ENCODE measurements at places on chromosomes 7 and 10.

- DNase-seq, result no peak
These were observed 95.3 kb upstream of the DNAJB12 start for GRCh38 chr10:72449941-72450441.

DNA sequence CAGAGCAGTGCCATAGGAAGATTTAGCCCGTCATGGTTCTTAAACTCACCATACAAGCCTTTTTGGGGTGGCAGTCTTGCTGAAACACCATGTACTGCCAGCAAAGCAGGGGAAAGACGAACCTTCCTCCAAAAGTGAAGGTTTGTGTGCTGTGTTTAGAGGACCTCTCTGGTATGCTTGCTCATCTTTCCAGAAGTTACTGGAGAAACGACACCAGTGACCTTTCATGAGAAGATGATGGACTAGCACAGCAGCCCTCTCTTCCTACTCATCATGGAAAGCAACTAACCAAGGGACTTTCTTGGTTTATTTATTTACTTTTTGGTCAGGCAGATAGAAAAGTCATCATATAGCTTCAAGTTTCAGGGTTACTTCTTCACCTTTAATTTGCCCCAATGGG, 247.4 kb downstream of the PTEN start:
- no peak for DNase-seq

DNA sequence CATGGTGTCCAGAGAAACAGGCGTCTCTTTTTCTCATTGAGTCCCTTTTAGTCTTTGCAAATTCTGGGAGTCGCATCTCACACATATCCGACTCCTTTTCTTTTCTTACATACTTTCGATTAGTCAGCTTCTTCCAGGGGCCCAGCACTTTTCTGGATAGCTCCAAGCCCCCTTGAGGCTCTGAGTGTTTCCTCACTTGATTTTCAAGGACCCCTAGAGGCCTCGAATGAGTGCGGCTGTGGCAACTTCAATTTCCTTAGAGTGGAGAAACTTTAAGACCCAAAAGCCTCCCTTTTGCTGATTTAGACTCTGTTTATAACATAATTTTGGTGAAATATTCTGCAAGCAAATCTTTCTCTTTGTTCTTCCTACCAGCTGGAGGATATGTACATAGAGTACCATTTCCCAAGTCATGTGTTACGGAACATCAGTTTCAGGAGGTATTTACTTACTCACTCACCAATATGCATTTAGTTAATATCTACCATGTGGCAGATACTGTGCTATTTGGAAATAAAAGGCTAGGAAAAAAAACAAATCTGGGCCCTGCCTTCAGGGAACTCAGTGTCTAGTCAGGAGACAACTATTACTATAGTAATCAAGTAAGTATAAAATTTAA, 555.2 kb downstream of the REEP3 start:
- DNase-seq, result no peak

DNA sequence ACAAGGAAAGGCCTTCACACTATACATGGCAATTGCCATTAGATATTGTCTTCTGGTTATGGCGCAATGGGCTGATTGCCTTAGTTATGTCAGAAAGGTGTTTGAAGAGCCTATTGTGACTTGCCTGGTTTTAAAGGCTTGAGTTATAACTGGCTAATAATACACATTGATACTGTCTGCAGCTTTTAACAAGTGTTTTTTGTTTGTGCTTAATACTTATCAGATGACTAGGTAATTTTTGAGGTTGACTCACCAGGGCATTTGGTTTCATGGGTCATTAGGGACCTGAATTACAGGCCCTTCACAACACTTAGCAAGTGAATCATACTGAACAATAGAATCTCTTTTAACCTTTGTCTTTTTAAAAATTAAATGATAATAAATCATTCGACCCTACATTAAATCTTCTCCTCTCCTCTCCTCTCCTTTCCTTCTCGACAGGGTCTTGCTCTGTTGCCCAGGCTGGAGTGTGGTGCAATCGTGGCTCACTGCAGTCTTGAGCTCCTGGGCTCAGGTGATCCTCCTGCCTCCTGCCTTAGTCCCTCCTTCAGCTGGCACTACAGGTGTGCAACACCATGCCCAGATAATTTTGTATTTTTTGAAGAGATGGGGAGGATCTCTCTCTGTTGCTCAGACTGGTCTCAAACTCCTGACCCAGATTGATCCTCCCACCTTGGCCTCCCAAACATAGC, 196.3 kb downstream of the JCAD start:
- no peak for DNase-seq

GRCh38 chr7:138776166-138776833, 21.5 kb upstream of the TMEM213 start:
- no peak for DNase-seq

DNA sequence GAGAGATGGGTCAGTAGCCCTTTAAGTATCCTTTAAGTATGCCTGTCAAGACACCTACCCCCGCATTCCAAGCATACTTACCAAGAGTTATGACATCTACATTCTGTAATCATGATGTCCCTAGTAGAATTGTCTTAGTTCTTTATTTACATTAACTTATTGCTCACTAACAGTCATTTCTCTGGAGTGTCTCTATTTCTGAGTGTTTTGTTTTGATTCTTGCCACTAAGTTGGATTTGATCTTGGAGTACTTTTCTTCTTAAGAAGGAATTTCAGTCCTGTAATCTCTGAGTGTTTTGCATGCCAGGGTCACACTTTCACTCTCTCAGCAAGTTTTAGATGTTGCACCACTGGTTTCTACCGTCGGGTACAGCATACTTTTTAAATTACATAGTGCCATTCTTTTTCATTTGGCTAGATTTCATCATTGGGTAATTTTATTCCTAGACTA, 1053.9 kb downstream of the KCNMA1 start:
- no peak for DNase-seq

DNA sequence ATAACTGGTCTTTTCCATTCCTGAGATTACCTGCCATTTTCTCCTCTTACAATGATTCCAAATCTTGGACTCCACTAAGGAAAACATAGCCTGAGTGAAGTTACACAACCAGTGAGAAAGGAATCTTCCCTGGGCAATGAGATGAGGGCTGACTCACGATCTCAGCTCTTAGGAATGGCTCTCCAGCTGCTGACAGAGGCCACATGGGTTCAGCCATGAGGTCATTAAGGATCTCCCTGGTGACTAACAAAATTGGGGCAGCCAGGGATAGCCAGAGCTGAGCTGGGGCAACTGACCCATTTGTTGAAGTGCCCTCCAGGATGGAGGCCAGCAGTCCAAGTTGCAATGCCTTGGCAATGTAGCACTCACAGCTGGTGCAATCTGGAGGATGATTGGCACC, 78.7 kb upstream of the MKLN1 start:
- no peak for DNase-seq

- no peak for DNase-seq
These were observed 42.3 kb upstream of the HMX3 start for GRCh38 chr10:123093489-123093888.

DNA sequence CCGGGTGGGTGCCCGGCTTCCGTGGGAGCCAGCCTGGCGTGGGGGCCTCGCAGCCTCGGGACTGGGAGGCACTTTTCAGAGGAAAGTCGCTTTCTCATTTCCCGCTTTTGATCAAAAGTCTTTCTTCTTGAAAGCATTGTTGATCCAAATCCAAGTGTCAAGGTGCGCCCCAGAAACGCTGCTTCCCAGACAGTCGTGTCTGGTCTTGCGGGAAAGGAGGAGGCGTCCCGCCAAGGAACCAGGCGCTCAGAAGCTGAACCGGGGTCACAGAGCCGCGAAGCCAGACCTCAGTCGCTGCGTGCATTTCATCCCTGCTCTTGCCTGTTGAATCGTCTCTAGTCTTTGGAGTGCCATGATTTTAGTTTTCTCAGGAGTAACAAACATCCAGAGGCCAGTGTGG, 1.1 kb upstream of the BNIP3 start:
- no peak for DNase-seq

DNA sequence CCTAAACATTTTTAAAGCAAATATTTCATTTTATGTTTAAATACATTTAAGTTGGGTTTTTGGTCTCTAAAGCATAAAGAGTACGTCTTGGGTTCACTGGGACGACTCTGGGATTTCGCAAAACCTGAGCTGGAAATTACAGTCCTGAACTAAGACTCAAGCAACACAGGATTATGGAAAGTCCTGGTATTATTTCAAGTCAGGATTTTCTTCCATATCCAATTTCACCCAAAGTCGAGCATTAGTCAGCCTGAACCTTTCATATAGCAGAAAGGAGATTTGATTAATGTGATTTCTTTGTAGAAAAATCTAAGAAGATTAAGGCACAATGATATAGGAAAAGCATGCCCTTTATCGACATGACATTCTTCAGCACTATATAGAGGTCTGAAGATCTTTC, 100.0 kb downstream of the MTERF1 start:
- DNase-seq, result no peak

GRCh38 chr10:2306081-2306480, 568.8 kb upstream of the ADARB2 start:
- DNase-seq, result no peak

GRCh38 chr10:47222461-47222860, 77.5 kb upstream of the GDF10 start:
- no peak for DNase-seq

GRCh38 chr10:61541960-61542359, 88.8 kb upstream of the TMEM26 start:
- DNase-seq, result no peak

GRCh38 chr10:115857856-115858255, 415.1 kb downstream of the GFRA1 start:
- DNase-seq, result no peak

GRCh38 chr10:47286591-47287315, 13.2 kb upstream of the GDF10 start:
- no peak for DNase-seq

DNA sequence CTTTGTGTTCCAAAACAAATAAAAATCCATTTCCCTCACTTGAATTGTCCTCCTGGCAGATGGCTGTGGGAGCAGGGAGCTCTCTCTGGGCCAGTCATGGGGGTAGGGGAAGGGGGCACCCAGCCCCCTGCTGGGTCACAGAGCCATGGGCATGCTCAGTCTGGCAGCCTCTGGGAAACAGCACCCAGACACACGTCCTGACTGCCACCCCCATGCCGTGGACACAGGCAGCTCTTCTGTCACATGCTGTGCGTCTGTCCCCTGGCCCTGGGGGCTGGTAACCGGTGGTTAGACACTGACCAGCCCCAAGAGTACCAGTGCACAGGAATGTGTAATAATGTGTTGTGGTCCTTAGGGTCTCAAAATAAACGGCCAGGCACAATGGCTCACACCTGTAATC, 47.0 kb downstream of the RASGEF1A start:
- DNase-seq, result no peak

GRCh38 chr10:80196950-80197315, 8.4 kb downstream of the ANXA11 start:
- no peak for DNase-seq

DNA sequence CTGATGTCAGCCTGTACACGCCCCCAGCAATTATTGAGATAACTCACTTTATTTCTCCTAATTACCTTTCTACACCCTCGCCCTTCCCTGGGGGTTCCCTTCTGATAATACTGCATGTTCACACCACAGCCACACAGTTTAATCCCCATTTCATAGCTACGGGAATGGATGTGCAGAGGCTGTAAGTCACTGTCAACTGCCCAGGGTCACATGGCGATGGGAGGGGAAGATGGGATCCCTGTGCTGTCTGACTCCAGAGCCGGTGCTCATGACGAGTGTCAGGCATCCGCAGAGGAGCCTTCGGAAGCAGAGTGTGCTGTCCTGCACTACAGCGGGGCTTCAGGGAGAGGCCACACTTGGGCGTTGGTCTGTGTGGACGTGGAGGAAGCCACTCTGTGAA, 688.7 kb downstream of the SDK1 start:
- DNase-seq, result no peak

DNA sequence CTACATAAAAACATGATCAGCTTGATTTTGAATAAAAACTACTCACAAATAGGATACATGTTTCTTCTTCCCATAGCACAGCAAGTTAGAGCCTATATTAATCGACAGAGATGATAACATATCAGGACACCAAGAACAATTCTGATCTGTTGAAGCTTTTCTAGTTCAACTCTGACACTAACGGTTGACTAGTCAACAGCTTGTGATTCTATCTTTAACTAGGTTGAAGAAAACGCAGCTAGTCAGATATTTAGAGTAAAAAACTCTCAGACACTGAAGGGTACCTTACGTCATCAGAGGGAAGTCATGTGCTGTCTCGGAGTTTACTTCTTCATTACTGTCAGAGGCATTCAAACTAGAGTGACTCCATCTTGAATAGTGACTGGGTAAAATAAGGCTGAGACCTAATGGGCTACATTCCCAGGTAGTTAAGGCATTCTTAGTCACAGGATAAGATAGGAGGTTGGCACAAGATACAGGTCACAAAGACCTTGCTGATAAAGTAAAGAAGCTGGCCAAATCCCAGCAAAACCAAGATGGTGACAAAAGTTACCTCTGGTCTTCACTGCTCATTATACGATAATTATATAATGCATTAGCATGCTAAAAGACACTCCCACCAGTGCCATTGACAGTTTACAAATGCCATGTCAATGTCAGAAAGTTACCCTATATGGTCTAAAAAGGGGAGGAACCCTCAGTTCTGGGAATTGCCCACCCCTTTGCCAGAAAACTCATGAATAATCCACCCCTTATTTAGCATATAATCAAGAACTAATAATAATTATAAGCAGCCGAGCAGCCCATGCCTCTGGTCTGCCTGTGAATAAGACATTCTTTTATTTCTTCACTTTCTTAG, 21.3 kb downstream of the CCDC71L start:
- no peak for DNase-seq

DNA sequence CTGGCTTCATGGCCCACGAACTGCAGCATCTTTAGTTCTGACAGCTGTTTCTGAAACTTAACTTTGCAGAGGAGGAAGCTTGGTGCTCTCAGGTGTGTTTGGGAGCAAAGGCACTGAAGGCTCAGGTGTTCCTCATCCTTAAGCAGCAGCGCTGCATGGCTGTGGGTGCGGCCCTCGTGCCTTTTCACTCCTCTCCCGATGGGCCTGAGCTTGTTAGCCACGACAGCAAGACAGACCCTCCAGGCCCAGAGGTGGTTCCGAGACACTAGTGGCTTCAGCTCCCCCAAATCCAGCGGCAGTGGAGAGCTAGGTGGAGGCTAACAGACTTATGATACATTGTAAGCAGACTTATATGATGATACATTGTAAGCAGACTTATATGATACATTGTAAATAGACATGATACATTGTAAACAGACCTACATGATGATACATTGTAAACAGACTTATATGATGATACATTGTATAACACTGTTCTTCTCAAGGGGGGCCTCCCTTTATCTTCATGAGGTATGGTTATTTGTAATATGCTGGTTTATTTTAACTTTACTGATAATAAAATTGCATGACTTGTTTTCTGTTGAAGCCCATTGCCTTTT, 14.1 kb downstream of the PFKP start:
- DNase-seq, result no peak

Data from SIG-M5 (cell line).